ENCODE measurements at places on chromosomes 2 and 18. TPM values are rescaled to one million over a fixed set of nuclear protein-coding genes. Genes with fewer than 3 reads are reported as not detected.

Gene CRYGC
- total RNA-seq, result not detected

- no peak for DNase-seq
These were observed 48.5 kb downstream of the SOCS6 start for GRCh38 chr18:70337139-70337972.

- DNase-seq, result no peak
These were observed 898.7 kb downstream of the BCL11A start for GRCh38 chr2:59654710-59655109.

DNA sequence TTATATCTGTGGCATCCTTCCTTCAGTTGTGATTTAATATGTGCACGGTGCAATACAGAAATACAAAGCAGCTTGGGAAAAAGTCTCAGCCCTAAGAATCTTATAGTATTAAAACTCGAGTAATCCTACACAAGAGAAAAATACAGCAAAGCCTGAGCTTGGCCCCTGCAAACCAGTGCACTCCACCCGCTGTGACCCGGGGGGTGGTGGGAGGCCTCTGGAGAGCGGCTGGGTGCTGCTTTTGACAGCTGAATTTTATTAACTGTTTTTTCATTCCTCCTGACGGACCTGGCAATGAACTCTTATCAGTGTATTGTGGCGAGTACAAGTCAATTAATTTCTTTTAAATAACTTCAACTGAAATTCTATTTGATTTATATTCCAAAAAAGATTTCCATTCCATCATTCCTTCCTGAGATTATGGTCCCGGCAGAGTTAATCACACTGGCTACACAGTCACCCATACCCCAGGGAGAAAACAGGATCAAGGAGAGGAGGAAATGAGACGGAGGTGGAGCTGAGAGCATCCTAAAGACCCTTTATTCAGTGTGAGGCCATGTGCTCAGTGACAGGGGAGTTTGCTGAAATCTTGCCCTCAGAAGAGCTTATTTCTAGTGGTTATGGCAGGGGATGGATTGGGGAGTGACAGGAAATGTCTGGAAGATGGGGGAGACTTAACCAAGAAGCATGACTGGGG, 124.8 kb downstream of the KLHL29 start:
- no peak for DNase-seq

DNA sequence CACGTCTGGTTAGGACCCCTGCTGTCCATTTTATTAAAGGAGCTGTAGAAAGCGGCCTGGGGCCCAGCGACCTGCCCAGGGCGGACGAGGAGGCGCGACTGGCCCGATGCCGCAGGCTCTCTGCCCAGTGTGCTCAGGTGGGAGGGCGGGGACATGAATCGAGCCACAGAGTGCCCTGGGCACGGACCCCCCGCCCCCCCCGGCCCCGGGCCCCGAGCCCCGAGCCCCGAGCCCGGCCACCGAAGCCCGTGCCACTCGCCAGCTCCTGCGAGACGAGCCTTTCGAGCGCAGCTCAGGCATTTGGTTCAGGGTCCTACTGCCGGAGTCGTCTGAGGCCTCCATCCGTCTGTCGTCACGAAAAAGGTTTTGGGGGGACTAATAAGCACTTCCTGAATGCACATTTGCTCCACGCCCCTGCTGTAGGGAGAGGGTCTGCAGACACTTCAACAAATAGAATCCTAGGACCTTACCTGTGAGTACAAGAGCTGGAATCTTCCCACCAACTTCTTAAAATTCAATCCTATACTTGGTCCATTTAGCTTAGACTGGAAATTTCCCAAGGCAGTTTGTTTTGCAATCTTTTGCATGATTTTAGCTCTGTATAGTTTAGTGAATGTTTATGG, 602 bp upstream of the ADAM17 start:
- DNase-seq, result no peak

- no peak for DNase-seq
These were observed 147.9 kb upstream of the GAREM1 start for GRCh38 chr18:32618546-32618945.

GRCh38 chr18:35971661-35972196, 750 bp upstream of the RMP24 start:
- DNase-seq, result no peak

- no peak for DNase-seq
These were observed 60.1 kb upstream of the GLI2 start for GRCh38 chr2:120675460-120676130.

Gene RBM45
- total RNA-seq, result 15.4 TPM

Gene KCNIP3
- total RNA-seq, result 30.1 TPM

GRCh38 chr2:25320077-25320476, 21.6 kb downstream of the DNMT3A start:
- DNase-seq, result no peak

DNA sequence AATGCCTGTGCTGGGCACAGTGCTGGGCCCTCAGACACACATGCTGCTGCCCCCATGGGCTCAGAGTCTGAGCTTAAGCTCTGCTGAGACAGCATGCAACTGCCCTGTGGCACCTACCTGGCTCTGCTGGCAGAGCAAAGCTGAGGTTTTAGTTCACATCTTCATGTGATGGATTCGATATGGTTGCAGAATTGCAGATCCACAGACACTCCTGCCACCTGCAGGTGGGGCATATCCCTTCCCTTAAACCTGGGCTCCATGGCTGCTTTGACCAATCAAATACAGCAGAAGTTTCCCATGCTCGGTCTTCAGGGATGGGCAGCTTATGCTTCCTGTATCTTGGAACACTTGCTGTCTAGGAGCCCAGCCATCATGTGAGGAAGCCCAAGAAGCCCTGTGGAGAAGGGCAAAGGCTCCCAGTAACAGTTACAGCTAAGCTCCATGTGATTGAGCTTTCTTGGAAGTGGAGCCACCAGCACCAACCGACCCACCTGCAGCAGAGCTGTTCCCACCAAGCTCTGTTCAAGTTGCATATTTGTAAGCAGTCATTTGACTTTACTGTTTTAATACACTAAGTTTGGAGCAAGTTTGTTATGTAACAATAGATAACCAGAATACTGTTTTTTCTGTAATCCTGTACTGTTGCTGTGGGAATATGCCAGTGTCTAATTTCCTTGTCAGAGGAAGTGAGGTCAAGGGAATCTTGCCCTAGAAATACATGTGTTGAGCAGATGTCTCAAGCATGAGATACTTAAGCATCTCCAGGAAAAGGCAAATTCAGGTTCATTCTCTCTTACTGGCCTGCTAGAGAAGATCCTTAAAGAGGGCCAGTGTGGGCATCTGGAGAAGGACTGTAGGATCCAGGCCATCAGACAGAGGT, 79.3 kb downstream of the SH3RF3 start:
- no peak for DNase-seq

GRCh38 chr18:61448316-61448715, 115.1 kb downstream of the CDH20 start:
- no peak for DNase-seq

Gene CD8B2
- under 0.01 TPM for total RNA-seq

GRCh38 chr2:64675860-64676259, 22.1 kb upstream of the SERTAD2 start:
- DNase-seq, result no peak

Gene GPR45
- not detected for total RNA-seq

DNA sequence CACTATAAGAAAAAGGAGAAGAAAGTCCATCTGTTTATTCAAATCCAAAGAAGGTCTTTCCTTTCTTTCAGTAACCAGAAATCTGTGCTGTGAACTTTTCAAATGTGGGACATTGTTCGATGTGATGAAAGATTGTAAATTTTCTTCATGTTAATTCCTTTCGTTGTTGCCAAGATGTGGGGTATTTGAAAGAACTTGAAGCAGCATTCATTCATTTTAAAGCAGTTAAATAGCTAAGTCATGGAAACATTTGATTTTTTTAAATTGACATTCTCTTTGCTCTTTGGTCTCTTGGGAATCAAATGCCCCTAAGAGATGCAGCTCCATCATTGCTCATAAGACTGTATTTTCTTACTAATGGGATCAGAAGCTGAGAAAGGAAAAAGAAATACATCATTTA, 93.7 kb upstream of the EHBP1 start:
- DNase-seq, result no peak

Gene ADAM23
- total RNA-seq, result 2.5 TPM

Gene SIX3
- not detected for total RNA-seq

Gene ANKRD30BL
- not detected for total RNA-seq

- DNase-seq, result no peak
These were observed 82.2 kb downstream of the MSH2 start for GRCh38 chr2:47485177-47485576.

Gene CMPK2
- 4.2 TPM for total RNA-seq

DNA sequence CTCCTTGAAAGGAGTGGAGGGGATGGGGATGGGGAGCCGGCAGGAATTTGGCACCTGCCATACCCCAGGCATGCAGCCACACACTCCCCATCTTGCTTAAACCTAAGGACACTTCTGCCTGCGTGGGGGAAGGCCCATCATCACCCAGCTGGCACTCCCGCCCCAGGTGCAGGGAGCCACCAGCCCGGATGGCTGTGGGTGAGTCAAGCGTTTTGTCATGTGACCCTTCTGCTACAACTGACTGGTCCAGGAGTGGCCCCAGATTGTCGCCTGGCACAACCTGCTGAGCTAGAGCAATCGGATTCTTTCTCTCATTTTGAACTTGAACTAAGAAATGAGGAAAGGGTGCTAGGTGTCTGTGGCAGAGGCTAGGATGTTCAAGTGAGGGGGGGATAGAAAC, 61.3 kb downstream of the TSN start:
- no peak for DNase-seq

Gene CNGA3
- under 0.01 TPM for total RNA-seq

- DNase-seq, result no peak
These were observed 52.1 kb upstream of the CNGA3 start for GRCh38 chr2:98293931-98294687.

GRCh38 chr18:75207310-75208154, 1.4 kb downstream of the PTGR3 start:
- DNase-seq, result no peak

DNA sequence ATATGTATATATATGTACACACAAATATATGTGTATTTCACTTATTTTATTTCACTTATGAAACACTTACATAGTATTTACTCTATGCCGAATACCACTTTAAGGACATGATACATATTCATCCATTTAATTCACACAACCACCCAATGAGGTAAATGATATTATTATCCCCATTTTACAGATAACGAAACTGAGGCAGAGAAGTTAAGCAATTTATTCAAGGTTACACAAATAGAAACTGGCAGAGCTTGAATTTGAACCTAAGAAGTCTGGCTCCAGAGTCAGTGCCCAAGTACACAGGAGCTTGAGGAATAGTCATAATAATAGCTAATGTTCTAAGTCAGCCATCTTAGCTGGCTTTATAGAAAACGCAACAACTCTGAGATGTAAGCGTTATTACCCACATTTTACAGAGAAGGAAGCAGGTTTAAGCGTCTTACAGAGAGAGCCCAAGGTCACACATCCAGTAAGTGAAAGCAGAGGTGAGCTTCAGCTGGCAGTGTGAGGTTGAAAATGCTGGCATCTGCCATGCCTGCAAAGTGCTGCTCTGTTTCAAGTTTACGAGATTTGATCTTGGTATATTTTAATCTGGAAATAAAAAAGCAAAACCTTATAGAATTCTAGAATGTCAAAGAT, 326.9 kb downstream of the LPIN1 start:
- DNase-seq, result no peak

DNA sequence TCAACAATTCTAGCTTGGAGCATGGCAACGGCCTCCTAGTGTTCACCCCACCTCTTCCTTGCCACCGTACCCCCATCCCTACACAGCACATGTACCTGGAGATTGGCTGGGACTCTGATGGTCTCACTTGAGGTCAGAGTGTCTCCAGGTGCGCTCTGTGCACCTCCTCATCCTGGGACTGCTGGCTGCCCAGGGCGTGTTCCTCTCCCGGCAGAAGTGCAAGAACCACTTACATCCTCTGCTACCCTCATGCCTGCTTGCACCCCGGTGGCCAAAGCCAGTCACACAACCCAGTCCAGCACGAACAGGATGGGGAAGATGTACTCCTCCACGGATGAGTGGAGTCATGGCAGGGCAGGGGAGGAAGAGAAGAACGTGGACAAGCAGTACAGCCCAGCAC, 151.5 kb downstream of the ASB1 start:
- DNase-seq, result no peak

Gene DNER
- 1.3 TPM for total RNA-seq

GRCh38 chr2:235804676-235805075, 310.8 kb downstream of the AGAP1 start:
- DNase-seq, result no peak

GRCh38 chr2:129849559-129850160, 129.8 kb upstream of the RAB6C start:
- no peak for DNase-seq

- no peak for DNase-seq
These were observed 35.9 kb downstream of the CYRIA start for GRCh38 chr2:16629770-16630169.

- no peak for DNase-seq
These were observed 21.5 kb downstream of the MTERF4 start for GRCh38 chr2:241080405-241081189.

DNA sequence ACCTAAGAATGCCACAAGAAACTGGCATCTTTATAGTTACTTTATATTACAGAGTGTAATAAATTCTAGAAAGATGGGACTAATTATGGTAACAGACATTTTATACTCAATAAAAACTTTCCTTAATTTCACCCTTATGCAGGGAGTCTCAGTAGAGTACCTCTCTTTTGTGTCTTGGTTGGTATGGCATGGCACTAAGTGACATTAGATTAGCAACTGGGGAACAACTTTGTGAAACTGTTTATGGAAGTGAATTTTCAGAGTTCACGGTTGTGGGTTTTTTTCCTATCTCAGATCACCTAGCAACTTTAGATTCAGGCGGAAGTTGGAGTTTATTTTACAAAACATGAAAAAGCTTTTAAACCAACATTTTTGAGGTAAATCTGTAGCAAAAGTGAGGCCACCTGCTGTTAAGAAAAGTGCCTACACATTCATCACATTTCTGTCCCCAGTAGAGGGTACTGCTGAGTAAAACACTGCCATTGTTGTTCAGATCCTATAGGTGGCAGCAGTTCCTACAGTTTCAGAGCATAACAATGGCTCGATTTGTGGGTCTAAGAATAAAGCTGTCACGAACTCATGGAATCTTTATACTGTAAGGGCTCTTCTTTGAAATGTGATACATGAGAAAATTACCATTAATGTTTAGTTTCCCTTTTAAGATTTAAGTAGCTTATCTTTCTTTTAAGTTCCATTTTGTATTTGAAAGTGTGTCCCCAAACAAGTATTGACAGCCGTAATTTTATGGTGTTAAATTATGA, 117.6 kb downstream of the CAMKMT start:
- no peak for DNase-seq

GRCh38 chr18:2258954-2259353, 312.4 kb downstream of the METTL4 start:
- no peak for DNase-seq

Gene ZBTB14
- 15.2 TPM for total RNA-seq

Gene TEKT4
- not detected for total RNA-seq

DNA sequence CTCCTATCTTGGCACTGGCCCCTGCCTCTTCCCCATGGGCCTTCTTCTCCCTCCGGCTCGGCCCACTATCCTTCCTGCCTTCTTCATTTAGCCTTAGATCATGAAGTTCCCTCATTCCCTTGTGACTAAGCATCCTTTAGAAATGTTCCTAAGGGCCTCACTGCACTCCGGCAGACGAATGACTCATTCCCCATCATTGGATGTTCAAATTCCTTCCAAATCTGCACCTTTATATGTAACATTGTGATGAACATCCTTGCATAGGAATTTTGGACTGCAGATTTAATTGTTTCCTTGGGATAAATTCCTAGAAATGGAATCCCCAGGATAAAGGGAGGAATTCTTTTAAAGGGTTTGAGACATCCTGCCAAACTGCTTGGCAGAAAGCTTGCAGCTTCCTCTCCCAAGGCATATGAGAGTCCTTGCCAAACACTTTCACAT, 19.0 kb downstream of the CRACDL start:
- DNase-seq, result no peak

Measured in breast epithelium (tissue), 4 donors.